ENCODE measurements at places on chromosomes 6 and 20.

- peak; percentile 66 for DNase-seq
These were observed 1.0 kb upstream of the DDAH2 start for GRCh38 chr6:31729979-31730630.

DNA sequence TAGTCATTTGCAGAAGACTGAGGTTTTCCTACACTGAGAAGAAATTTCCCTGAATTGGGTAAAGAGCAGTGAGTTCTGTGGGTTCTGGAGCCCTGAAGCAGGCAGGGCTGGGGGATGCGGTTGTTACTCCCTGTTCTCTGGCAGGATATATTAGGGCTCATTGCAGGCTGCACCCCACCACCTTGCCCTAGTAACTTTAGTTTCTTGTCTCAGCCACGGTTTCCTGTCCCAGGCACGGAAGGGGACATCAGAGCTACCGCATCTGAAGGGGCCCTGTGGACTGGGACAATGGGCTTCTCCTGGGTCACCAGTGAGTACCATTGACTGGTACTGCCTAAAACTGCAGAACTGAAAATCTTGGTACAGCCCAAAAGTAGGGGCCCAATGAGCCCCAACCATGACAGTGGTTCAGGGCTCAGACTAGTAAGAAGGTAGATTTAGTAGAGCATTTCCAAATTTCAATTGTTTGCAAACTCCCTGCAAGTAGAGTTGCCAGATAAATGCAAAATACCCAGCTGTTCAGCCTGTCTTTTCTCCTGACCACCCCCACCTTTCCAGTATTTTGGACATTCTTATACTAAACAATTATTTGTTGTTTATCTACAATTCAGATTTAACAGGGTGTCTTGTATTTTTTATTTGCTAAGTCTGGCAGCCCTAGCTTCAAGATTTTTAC, 54.5 kb upstream of the EYA2 start:
- no peak for DNase-seq

DNA sequence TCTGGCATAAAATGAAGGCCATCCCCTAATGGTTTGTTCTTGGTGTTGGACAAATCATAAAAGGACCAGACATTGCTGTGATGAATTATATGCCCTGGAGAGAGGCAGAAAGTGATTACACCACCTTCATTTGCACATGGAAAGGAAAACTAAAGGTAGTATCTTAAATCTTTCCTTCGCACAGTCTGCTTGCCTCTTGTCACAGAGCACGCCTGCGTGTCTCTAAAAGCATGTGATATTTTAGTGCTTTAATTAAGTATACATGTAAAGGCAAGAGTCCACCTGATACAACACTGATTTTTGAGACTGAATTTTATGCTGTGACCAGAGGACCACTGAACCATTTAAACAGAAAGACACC, 28.8 kb upstream of the PLAGL1 start:
- no peak for DNase-seq

DNA sequence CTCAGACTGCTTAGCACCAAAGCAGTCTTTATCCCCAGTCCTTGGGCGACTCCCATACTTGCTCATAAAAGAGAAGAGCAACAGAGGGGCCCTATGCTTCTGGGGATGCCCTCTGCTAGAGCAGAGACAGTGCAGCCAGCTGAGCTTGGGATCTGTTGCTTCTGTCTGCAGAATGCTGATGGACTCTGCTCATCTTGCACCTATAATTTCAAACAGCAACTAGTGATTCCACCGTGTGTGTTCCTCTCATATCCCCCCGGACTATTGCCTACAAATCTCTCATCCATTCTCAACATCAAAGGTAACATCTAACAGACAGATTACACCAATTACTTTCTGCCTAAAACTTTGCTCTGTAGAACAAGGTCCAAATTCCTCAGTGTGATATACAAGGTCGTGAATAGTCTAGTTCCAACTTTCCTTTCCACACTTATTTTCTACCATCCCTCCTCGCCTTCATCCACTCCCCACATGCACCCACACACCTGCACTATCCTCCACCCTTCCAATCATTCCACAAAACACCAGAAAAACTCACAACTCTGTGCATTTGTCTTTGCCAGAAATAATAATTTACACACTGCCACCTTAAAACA, 62.6 kb downstream of the FRK start:
- DNase-seq = no peak

DNA sequence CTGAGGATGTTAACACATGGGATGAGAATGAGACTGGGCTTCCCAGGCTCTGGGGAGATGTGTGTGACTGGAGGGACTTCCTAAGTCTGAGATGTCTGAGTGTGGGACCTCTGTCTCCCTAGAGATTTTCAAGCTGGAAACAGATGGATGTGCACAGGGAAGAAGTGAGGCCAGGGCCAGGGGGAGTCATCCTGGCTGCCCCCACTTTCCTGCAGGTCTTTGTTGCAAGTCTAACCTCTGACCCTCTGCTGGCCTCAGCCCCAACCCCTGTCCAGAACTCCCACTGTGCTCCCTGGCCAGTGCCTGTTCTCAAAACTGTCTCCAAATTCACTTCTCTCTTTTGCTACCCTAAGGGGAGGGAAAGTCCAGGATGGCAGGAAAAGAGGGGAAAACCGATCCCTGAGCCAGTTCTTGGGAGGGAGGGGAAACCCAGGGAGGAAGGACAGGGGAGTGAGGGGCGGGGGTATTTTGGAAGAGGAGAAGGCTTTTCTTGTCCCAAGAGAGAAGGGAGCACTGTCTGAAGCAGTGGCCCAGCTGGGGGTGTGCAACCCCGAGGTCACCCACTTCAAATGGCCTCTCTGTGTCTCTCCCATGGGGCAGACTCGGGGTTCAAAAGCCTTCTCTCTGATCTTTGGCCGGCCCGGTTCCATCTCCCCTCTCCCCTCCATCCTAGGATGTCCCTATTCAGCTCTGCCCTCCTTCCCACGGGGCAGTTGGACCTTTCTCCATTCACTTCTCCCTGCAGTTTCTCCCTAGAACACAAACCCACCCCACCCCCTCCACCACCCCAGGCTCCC, 3.1 kb downstream of the PPP1R18 start:
- no peak for DNase-seq

DNA sequence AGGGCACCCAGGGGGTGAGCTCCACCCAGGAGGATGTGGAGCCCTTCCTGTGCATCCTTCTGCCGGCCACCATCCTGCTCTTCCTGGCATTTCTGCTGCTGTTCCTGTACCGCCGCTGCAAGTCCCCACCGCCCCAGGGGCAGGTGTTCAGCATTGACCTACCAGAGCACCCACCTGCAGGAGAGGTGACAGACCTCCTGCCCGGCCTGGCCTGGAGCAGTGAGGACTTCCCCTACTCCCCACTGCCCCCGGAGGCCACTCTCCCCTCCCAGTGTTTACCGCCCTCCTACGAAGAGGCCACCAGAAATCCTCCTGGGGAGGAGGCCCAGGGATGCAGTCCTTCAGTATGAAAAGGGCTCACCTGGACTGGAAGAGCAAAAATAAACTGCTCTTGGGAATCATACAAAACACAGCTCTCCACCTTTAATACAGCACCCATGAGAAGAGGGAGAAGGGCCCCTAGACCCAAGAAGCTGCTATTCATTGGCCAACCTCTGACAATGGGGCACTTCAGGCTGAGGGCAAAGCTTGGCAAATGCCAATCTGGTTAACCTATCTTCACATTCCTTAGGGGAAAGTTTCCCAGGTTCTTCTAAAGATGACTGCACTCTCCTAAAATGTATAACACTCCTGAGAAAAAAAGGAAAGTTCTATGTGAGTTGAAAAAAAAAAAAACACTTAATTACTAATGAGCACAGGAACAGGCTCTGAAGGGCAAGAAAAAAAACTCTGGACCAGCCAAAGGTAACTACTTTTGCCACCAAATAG, 5.0 kb downstream of the SMIM28 start:
- no peak for DNase-seq

GRCh38 chr6:7916959-7917358, 6.4 kb upstream of the TXNDC5 start:
- DNase-seq = no peak
